RWPE1 (cell line): ENCODE measurements at places on chromosomes 11 and 22.

GRCh38 chr11:76131671-76132631 is 74.4 kb downstream of the WNT11 start:
- no peak for DNase-seq

- DNase-seq: no peak
These were observed 61.9 kb downstream of the CD6 start for GRCh38 chr11:61033417-61033816.

DNA sequence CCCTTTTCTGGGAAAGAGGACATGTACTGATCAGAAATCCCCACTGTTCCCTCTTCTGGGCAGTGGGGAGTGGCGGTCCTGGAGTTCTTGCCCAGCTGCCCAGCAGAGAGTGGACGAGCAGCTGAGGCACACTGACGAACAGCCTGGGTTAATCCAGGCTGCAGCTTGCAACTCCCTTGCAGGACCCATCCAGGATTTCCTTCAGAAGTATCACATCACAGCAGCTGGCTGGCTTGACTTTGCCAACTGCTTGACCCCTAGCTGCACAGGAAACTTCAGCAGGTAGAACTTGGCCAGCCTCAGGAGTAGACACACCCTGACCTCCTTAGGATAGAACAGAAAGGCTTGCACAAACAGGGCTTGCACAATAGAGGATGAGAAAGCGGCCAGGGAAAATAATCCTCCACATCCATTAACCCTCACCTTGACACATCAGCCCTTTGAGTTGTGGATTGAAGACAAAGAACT is 27.9 kb upstream of the FZD4 start:
- DNase-seq: peak; percentile 59

GRCh38 chr11:116893906-116894305 is 56.5 kb upstream of the APOA1 start:
- DNase-seq: no peak

GRCh38 chr11:116539836-116540418 is 232.9 kb downstream of the BUD13 start:
- no peak for DNase-seq
